ENCODE measurements at places on chromosomes 7 and 10. TPM values are rescaled to one million over a fixed set of nuclear protein-coding genes. Genes with fewer than 3 reads are reported as not detected.

- DNase-seq: no peak
Measured at GRCh38 chr7:98252425-98253054, 508 bp upstream of the TECPR1 start.

DNA sequence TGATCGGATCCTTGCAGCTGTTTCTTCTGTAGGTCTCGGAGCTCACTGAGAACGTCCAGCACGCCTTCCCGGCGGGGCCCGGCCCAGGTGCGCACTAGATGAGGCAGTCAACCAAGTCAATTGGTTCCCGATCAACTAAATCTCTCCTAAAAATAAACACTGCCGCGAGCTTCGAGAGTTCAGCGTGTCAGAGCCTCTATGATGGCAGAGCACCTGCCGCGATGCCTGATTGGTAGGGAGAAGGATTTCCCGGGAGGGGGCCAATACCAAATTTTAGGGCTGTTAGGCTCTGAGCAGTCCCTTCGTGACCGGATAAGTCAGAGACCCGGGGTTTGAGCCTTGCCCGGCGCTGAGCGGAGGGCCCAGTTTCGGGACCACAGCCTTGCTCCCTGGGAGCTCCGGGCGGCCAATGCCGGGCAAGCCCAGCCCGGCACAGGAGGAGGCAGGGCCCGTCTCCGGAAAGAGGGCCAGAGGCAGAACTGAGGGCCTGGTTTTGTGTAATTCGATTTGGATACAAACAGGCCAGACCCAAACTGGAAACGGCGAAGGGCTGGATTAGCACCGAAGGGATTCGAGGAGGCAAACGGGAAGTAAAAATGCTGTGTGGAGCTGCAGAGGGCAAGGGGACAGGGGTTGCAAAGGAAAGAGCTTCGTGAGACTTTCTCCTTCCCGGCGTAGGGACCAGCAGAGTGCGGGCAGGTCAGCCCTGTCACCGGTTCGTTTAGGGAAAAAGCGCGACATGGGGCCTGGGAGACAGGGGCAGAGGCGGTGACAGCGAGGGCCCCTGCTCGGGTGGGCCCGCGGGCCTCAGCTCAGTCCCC is 569 bp downstream of the SLC26A5 start:
- no peak for DNase-seq

Gene HACD1
- 18.3 TPM for total RNA-seq

- DNase-seq: no peak
Measured at GRCh38 chr10:90023950-90024349, 322.6 kb downstream of the KIF20B start.

Gene UNCX
- not detected for total RNA-seq

GRCh38 chr7:4792537-4793126 is 17.2 kb downstream of the AP5Z1 start:
- no peak for DNase-seq

Gene CPN1
- not detected for total RNA-seq

- no peak for DNase-seq
Measured at GRCh38 chr7:26658389-26659084, 205.9 kb downstream of the SKAP2 start.

Gene TET1
- total RNA-seq: 39.9 TPM

DNA sequence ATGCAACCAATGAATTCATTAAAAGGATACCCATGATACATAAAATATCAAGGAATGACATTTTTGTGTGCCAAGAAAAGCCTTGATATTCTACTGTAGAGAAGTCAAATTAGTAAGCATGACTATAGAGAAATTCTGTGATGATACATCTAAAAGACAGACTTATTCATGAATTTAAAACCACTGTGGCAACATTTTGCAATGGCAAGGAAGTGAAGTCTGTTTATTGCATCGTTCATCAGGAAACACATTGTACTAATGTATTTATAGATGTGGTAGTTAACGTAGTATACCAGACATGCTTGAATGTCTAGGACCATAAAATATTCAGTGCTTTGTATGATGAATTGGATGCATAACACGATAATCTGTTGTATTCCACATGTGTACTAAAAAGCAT is 9.3 kb upstream of the CLEC5A start:
- DNase-seq: no peak

Gene SFTPA1
- total RNA-seq: not detected

GRCh38 chr7:38932509-38933168 is 23.6 kb upstream of the VPS41 start:
- DNase-seq: peak; percentile 20

Gene HTR5A
- total RNA-seq: 2.9 TPM

- no peak for DNase-seq
Measured at GRCh38 chr10:14080795-14081194, 249.9 kb downstream of the FRMD4A start.

Gene PRRT4
- 3.3 TPM for total RNA-seq

DNA sequence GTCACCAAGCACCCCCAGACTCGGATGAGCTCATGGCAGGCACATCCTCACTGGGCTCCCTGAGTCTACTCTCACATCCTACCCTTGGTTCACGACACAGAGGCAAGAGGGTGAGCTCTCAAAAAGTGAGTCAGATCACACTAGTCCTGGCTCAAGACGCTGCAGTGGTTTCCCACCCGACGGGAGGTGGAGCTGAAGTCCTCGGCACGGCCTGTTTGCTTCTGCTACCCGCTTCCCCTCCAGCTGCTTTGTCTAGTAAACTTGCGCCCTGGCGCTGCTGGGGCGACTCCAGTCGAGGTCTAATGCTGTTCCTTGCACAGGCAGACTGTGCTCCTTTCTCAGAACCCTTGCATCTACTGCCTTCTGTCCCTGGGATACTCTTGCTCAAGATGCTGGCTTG is 13.5 kb upstream of the SFMBT2 start:
- DNase-seq: no peak

DNA sequence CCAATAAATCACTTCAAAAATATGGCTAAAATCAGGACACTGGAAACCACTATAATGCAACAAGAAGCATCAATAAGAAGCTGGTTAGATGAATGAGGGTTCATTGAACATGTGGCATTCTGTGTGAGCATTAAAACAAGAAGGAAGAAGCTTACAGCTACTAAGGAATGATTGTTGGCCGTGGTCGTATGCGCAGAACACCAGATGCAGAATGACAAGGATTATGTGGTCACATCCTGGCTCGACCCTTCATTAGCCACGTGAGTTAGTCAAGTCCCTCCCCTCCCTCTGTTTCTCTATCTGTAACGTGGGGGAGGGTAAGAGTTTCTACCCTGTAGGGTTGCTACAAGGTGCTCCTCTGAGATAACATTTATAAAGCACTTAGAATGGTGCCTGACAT is 174.3 kb downstream of the ADAM12 start:
- DNase-seq: no peak

Gene ADARB2
- total RNA-seq: 3.3 TPM

Gene ZNF804B
- 6.9 TPM for total RNA-seq

DNA sequence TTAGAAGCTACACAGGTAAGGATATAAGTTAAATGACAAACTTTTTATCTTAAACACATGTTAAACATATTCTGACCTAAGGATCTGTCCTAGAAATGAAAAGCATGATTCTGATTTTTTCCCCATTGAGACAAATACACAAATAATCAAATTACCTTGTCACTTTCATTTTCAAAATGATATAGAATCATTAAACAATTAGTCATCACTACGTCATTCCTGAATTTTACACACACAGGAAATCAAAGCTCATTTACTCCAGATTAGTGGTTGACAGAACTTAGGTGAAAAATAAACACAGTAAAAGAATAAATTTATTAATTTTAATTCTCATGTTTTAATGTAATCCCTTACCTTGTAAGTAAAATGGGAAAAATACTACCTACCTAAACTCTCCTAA is 89.0 kb downstream of the AASS start:
- no peak for DNase-seq

Gene LAMTOR4
- total RNA-seq: 34.6 TPM

Gene LRMDA
- 4.5 TPM for total RNA-seq

DNA sequence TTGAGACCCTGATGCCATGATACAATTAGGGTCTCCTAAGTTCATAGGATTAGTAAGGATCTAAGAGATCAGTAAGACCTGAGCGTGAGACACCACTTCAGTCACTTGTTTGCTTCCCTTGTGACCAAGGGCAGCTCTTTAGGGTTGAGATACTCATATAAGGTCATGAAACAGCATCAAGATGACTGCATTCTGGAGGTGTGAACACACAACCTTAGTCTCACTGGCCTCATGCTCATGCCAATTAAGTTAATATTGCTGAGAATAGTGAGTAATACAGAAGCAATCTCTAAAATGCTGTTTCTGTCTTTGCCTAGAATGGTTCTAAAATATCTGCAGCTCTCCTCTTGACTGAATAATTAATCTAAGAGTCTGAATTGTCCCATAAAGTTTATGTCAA is 39.6 kb upstream of the KLHL7 start:
- no peak for DNase-seq

Gene FKBP6
- total RNA-seq: not detected

Gene GOT1
- total RNA-seq: 22.4 TPM

GRCh38 chr7:20798081-20798693 is 11.5 kb upstream of the SP8 start:
- DNase-seq: peak; percentile 70

DNA sequence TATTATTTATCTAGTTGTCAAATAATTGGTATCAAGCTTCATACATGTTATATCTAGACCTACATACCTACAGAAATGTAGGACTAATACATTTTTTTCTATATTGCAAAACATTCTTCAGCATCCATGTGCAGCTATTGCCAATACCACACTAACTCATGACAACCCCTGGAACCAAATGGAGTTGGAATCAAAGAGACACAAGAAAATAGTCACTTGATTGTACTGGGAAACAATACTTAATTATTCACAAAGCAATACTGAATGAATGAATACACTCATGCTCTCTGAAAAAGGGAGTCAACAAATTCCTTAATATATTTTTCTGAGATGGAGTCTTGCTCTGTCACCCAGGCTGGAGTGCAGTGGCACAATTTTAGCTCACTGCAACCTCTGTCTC is 10.4 kb upstream of the CFAP43 start:
- DNase-seq: no peak

- DNase-seq: no peak
Measured at GRCh38 chr10:30438021-30438850, 4.3 kb downstream of the MAP3K8 start.

DNA sequence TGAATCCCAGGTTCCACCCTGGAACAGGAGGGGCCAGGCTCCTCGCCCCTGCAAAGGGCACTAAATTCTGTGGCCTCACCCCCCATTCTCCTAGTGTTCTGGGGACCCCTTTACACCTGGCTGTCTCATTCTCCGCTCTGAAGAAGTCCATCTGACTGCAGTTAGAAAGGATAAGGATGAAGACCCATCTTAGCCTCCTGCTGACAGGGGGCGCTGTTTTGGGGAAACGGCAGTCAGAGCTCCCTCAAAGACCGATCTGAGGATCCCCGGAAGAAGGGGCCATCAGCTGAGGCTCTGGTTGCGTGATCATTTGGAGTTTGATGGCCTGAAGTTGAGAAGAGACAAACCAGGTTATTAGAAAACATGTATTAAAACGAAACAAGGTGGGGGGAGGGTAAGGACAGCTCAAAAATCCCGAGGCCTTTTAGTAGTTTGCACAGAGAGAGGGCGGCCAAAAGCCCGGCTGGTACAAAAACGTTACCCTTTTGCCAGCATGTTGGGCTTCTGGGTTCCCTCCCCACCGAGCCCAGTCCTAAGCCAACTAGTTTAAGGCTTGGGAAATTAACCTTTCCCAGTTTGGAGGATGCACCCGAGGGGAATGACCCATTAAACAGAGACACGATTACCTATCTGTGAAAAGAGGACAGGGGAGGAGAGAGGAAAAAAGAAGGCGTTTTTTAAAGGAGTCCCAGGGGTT is 102.8 kb downstream of the CHN2 start:
- DNase-seq: no peak

DNA sequence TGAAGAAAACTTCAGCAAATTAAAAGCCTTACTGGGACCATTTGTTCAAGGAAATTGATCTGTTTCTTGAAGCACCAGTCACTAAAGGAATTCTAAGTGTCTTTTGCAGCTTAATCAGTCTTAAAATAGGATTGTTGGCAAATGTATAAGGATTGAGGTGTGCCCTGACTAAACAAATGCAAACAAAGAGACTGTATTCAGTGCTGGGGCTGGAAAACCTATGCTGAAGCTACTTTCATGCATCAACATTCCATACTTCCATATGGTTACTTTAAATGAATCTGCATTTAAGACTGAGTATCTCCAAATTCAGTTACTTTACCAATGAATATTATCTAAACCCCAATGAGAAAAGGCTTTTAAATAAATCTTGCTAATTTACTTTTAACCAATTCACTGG is 183.3 kb downstream of the ELAPOR2 start:
- DNase-seq: no peak

Gene CHN2
- 96.6 TPM for total RNA-seq

Gene SPDYE6
- not detected for total RNA-seq

Gene GPR146
- 0.82 TPM for total RNA-seq

- DNase-seq: no peak
Measured at GRCh38 chr7:939843-940242, 14.6 kb downstream of the ADAP1 start.

Gene PAPOLB
- total RNA-seq: 0.82 TPM

Gene MCM10
- total RNA-seq: 2.4 TPM

GRCh38 chr7:55377162-55377817 is 12.2 kb downstream of the LANCL2 start:
- DNase-seq: no peak

DNA sequence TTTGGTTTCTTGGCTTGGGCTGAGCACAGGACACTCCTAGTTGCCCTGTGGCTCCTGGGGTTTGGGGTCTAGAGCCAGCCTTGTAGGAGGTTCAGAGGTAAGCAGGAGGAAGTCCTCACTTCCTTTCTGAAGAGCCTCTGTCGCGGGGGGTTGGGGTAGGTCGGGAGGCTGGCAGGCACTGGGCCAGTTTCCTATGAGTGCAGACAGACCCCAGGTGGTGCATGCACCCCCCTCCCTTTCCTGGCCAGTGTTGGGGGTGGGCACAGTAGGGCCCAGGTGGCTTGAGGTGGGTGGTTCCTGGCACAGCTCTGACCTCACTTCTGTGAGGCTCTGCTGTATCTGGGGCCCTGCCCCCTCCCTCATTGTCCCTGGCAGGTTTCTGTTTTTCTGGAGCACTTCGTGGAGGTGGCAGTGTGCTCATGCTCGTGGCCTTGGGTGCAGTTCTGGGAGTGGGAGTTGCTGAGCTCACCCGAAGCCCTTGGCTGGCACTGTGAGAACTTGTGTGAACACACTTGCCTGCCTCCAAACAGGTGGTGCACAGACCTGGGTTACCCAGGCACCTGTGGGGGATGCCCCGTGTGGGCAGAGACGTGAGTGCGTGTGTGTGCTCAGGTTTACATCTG is 1.8 kb downstream of the PALD1 start:
- DNase-seq: no peak

DNA sequence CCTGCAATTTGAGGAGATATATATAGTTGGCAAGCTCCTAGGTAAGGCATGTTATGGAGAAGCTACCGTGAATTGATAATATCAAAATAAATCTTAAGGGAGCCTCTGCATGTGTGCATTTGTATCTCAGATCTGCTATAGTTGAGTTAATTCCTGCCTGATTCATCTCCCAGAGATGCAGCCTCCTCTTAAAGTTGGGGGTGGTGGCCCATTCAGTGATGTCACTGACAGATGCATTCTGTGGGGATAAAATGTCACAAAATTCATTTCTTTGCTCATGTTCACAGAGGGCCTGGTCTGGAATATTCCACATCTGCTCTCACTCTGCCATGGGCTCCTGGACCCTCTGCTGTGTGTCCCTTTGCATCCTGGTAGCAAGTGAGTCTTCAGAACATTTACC is 185.8 kb upstream of the PRSS1 start:
- DNase-seq: no peak

Gene GLI3
- 2.4 TPM for total RNA-seq

GRCh38 chr7:7114575-7115291 is 67.6 kb upstream of the C1GALT1 start:
- DNase-seq: no peak

- DNase-seq: no peak
Measured at GRCh38 chr7:134622303-134622995, 24.2 kb upstream of the BPGM start.
